Adrenal gland (tissue), 19 donors: ENCODE measurements at places on chromosomes 2 and 18. TPM values are rescaled to one million over a fixed set of nuclear protein-coding genes. Genes with fewer than 3 reads are reported as not detected.

Gene CMPK2
- 9.6 TPM for total RNA-seq

Gene HOXD8
- 40.6 TPM for total RNA-seq

Gene LDLRAD4
- 6.3 TPM for total RNA-seq

Gene OBSL1
- 159 TPM for total RNA-seq

Gene MC2R
- 21.9 TPM for total RNA-seq

Gene LRP1B
- total RNA-seq: 0.95 TPM

Gene ABHD1
- total RNA-seq: not detected

Gene AQP12B
- total RNA-seq: not detected

Gene NUP35
- 17.2 TPM for total RNA-seq

Gene RAD51AP2
- total RNA-seq: 0.10 TPM

Gene ANO7
- 2.3 TPM for total RNA-seq
